NCI-H2081 treated with DMSO at 0.1 percent for 48 hours (cell line): ENCODE measurements at places on chromosomes 16 and 17.

DNA sequence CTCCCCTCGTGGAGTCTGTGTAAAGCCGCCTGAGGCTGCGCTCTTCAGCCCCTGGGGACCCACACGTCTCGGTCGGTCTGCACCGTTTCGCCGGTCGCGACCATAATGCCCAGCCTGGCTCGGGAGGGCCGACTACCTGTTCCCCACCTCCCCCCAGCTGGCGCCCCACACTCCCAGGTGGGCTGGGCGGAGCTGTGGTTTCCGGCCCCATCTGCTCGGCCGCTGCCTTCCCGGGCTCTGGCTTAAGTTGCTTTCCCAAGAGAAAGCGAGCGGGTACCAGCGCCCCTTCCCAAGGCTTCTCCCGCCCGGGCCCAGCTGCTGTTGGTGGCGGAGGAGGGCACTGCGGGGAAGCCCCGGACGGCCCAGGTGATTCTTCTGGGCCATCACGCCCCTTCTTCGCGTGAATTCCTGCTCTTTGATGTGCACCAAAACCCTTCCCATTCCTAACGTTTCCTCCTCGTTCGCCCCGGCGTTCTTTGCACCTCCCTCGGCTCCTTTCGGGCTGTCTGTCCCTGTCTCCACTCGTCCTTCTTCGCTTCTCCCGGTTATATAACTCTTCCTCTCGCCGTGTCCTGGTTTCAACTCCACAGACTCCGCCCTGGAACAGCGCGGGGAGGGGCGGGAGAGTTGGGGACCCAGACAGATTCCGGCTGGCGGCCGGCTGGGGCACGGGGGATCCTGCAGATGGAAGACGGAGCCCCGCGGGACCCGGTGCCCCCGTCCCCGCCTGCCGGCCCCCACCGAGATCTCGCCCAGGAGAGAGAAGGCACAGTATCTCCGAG is 2.0 kb downstream of the KDM6B start:
- DNase-seq, result no peak

- no peak for DNase-seq
Measured at GRCh38 chr16:26301516-26301915, 609.8 kb downstream of the HS3ST4 start.

GRCh38 chr16:4511441-4512082 is 27.0 kb downstream of the CDIP1 start:
- DNase-seq, result no peak

GRCh38 chr16:74592847-74593246 is 14.1 kb downstream of the GLG1 start:
- DNase-seq, result no peak

DNA sequence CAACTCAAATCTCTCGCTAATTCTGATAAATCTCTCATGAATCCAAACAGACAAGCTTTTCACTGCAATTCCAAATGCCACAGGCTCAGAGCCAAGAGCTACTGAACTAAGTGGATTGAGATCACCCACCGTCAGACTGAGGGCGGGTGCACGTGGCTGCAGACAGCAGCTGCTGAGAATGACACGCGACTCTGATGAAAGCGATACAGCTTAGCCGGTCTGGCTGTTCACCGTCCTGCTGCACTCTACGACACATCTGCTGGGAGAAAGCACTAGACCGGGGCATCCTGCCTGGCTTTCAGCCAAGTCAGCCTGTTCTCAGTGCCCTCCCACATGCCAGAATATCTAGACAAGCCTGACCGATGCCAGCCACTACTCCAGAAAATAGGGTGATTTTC is 42.6 kb downstream of the KLHDC4 start:
- DNase-seq, result peak; percentile 62

- no peak for DNase-seq
Measured at GRCh38 chr16:27769561-27770255, 219.8 kb downstream of the KATNIP start.

GRCh38 chr16:25413975-25414374 is 156.3 kb upstream of the ZKSCAN2 start:
- DNase-seq, result no peak

DNA sequence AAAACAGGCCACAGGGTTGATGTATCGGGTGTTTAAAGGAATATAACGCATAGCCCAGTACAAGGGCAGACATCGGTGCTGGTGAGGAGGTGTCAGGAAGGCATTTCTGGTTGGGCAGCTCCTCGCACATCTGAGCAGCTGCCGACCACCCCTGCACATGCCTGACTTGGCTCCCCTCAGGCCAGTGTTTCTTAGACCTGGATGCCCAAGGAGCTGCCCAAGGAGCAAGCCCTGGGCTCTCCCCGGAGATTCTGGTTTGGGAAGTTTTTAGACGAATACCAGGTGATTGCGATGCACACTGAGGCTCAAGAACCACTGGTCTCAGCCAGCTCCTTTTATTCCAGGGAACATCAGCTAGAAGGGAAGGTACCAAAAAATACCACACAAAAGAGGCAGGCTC is 11.6 kb downstream of the WIPI1 start:
- DNase-seq, result no peak

DNA sequence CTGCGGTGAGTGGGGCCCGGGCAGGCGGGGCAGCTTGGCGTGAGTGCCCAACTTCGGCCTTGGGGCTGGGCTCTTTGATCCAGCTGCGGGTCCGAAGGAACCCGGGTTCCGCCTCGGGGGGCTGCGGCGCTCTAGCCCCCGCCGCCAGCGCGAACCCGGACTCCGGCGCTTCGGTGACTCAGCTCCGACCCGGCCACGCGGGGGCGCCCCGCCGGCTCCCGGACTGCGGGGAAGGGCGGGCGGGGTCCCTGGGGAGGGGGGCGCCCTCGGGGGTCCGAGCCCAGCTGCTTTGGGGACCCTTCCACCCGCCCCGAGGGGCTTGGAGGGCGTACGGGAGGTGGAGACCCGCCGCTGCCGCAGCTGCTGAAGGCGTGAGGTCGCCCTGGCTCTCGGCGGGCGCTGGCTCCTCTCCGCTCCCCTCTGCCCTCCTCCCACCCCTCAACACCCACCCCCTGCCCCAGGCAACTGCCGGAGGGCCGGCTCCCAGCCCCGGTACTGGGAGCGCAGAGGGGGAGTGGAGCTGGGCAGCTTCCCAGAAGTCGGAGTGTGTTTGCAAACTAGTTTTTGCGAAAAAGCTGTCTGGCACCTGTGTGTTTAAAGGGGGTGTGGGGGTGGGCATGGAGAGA is 516 bp downstream of the CPNE2 start:
- no peak for DNase-seq

GRCh38 chr16:84706856-84707255 is 7.1 kb downstream of the USP10 start:
- no peak for DNase-seq

DNA sequence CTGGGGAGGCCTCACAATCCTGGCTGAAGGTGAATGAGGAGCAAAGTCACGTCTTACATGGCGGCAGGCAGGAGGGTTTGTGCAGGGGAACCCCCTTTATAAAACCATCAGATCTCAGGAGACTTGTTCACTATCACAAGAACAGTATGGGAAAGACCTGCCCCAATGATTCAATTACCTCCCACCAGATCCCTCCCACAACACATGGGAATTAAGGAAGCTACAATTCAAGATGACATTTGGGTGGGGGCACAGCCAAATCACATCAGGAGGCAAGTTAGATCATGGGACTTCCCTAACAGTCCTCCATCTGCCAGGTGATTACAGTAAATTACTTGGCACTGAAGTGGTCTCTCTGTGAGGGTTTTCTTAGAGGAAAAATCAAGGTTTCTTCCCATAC is 5.3 kb downstream of the TMEM114 start:
- no peak for DNase-seq

DNA sequence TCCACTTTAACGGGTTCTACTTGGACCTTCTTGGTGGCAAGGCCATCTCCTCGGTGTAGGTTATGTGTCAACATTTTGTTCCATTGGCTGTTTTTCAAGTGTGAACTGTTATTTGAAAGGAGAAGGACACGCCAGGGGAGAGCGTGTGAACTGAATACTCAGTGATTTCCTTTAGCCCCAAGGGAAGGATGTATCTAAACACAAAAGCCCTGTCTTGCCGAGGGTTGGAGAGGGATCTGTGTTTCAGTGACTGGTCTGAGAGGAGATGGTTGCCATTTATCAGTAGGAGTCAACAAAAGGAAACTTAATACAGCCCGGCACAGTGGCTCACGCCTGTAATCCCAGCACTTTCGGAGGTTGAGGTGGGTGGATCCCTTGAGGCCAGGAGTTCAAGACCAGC is 50.0 kb downstream of the USP10 start:
- DNase-seq, result no peak

DNA sequence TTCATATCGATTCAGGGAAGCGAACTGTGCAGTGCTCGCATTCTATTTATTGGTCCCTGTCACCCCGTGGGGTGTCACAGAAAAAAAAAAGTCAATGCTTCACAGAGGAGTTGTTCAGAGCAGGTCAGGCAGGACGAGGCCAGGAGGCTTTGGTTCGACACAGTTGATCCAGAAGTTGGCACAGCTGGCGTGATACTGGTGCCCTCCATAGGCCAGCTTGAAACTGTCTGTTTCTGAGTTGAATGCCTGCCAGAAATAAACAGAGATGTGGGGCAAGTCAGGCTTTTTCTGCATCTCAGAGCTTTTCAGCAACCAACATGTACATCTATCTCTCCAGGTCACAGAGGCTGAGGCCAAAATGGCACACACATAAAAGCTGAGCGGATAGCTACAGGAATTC is 29.1 kb downstream of the DUSP14 start:
- no peak for DNase-seq

DNA sequence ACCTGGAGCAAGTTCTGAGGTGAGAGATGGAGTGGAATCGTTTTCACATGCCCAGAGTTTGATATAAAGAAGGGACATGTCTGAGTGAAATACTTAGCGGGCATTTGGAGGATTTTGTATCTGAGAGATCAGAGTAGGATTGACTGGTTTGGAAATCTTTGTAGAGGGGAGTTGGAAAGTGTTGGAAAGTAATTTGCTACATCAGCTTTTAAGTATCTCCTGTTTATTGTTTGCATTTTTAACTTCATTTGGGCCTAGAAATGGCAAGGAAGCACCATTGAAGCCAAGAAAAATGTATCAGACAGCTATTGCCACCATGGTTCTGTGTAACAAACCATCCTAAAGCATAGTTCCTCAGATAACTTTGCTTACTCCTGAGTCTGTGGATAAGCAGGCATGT is 1015.1 kb upstream of the EEF2KMT start:
- no peak for DNase-seq

GRCh38 chr17:8459107-8459506 is 23.4 kb downstream of the NDEL1 start:
- no peak for DNase-seq

DNA sequence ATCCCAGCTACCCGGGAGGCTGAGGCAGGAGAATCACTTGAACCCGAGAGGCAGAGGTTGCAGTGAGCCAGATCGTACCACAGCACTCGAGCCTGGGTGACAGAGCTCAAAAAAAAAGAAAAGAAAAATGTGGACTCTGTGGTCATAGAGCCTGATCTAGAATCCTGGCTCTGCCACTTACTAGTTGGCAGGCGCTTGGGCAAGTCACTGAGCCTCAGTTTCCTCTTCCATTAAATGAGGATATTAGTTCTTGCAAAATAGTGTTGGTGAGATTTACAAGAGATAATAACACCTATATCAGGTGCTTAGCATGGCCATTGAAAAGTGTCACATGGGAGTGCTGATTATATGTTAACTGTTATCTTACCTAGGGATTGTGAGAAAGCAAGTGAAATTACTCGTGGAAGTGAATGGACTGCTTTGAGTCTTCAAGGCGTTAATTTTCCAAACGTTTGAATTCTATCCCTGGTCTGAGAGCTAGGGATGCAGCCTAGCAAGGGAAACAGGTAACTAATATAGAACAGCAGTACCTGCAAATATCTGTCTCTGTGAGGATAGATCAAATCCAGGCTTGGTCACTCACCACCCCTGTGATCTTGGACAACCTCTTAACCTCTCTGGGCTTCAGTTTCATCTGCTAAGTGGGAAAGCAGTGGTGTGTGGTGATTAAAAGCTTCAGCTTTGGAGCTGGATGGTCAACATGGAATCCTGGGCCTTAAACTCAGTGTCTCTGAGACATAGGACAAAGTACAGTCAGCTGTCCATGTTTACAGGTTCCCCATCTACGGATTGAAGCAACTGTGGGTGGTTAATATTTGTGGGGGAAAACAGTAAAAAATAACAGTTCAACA is 953 bp upstream of the NSMCE1 start:
- DNase-seq, result no peak

DNA sequence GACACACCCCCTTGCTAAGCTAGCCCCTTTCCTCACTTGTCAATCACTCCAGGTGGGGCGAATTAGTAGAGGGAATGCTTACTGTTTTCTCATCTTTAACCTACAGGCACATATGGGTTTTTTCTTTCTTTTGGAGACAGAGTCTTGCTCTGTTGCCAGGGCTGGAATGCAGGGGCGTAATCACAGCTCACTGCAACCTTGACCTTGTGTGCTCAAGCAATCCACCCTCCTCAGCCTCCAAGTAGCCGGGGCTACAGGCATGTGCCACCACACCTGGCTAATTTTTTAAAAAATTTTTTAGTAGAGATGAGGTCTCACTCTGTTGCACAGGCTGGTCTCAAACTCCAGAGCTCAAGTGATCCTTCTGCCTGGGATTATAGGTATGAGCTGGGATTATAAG is 38.7 kb upstream of the RHBDL3 start:
- no peak for DNase-seq

- no peak for DNase-seq
Measured at GRCh38 chr16:30603945-30604315, 6.3 kb downstream of the ZNF689 start.

- DNase-seq, result no peak
Measured at GRCh38 chr17:72931163-72931562, 161.3 kb downstream of the SLC39A11 start.
